DND-41 (cell line): ENCODE measurements at places on chromosomes 3 and 15.
A peak's percentile ranks its signal among the peaks of the same experiment; 100 is the strongest.

- no peak for DNase-seq
Measured at GRCh38 chr3:46356276-46356675, 2.4 kb downstream of the CCR2 start.

DNA sequence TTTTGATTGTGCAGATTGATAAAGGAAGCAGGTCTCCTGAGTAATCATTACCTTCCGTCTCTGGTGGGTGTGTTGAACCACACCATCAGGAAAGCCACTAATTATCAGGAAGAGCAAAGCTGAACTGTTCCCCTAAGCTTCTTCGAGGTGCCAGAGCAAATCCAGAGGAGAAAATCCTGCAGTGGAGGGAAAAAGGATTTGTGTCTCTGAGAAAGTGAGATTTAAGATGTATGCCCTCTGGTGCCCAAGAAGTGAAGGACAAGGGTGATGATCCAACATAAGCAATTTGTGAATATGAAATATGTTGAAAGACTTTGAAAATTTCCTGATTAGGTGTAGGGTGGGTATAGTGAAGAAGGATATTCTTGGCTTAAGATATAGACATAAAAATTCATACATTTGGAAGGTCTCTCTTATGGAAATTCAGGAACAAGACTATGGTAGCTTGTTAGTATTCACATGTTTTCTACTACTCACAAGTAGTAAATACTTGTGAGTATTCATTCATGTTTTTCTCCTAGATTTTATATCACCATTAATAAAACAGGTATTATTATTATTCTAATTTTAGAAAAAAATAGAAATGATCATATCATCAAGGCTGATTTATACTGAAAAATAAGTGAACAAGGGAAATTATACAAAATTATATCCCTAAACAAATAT lies 34.8 kb downstream of the COMMD2 start:
- DNase-seq: peak; percentile 38

- DNase-seq: no peak
Measured at GRCh38 chr3:190009614-190010013, 111.1 kb downstream of the P3H2 start.

- DNase-seq: no peak
Measured at GRCh38 chr3:101926594-101927105, 77.3 kb downstream of the NFKBIZ start.

- no peak for DNase-seq
Measured at GRCh38 chr15:39299486-39300267, 281.2 kb upstream of the THBS1 start.

- DNase-seq: no peak
Measured at GRCh38 chr3:174376346-174376745, 482.8 kb upstream of the NAALADL2 start.

- DNase-seq: no peak
Measured at GRCh38 chr3:86774082-86774691, 216.8 kb downstream of the VGLL3 start.

DNA sequence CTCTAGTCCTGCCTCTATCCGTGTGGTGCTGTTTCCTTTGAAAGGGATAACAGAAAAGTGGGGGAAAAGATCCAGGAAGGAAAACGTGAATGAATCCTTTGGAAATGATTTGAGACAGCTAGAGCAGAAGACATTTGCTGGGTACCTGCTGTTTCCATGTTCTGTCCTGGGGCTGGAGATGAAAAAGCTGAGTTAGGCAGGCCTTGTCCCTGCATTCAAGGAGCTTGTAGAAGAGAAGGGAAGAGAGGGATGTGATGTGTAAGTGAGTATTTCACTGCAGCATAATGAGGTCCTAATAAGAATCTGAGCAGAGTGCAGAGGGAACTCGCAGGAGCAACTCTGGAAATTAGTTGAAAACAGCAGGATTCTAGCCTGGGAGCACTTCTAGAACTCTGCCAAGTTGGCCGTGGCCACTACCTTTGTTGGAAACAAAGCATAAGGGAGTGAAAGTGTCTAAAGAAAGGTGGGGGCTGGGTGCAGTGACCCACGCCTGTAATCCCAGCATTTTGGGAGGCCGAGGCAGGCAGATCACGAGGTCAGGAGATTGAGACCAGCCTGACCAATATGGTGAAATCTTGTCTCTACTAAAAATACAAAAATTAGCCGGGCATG lies 13.8 kb upstream of the SEMA4B start:
- DNase-seq: no peak

DNA sequence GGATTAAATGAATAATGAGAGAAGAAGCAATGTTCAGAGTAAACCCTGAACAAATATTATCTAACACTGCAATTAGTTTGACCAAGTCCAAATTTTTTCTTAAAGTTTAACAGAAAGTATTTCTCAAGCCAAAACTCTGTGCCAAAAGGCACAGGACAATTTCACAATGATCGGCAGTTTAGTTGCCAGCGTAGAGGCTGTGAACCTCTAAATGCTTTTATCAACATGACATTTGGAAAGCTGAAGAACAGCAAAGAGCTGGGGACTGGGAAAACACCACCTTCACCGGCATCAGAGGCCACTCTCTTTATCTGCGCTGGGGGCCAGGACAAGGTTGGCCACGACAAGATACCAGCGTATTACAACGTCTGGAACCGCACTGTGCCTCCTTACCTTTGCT lies 125.6 kb downstream of the ADAMTS17 start:
- DNase-seq: no peak

DNA sequence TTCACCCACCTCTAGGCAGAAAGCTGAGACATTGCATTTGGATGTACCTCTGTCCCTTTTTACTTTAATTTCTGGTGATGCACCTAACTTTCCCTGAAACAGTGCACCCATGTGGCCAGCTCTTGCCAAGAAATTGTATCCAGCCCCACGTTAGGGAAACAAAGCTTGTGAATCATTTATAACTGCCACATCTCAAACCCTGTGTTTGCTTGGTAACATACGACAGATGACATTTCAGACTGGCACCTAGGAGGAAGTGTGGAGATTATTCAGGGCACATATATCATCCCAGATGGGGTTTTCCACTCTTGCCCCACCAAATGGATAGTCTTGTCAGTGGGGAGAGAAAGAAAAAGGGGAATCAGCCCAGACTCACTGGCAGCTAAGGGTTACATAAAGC lies 2.1 kb downstream of the CYB561D2 start:
- DNase-seq: no peak

GRCh38 chr3:161264852-161265251 lies 43.7 kb downstream of the NMD3 start:
- DNase-seq: no peak

GRCh38 chr3:27293939-27294338 lies 75.2 kb downstream of the NEK10 start:
- no peak for DNase-seq

- no peak for DNase-seq
Measured at GRCh38 chr15:56969265-56969895, 50.9 kb downstream of the TCF12 start.

DNA sequence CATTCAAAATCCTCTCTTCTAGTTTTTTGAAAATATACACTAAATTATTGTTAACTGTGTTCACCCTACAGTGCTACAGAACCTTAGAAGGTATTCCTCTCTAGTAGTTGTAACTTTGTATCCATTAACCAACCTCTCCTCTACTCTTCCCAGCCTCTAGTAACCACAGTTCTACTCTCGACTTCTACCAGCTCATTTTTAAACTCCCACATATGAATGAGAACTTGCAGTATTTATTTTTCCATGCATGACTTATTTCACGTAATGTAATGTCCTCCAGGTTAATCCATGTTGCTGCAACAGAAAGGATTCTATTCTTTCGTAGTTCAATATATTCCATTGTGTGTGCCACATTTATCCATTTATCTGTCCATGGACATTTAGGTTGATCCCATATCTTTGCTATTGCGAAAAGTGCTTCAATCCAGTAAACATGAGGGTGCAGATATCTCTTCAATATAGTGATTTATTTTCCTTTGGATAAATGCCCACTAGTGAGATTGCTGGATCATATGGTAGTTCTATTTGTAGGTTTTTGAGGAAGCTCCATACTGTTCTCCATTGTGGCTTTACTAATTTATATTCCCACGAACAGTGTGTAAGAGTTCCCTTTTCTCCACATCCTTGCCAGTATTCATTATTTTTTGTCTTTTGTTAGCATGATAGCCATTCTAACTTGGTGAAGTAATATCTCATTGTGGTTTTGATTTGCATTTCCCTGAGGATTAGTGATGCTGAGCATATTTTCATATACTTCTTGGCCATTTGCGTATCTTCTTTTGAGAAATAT lies 113.7 kb upstream of the SMAD3 start:
- no peak for DNase-seq

DNA sequence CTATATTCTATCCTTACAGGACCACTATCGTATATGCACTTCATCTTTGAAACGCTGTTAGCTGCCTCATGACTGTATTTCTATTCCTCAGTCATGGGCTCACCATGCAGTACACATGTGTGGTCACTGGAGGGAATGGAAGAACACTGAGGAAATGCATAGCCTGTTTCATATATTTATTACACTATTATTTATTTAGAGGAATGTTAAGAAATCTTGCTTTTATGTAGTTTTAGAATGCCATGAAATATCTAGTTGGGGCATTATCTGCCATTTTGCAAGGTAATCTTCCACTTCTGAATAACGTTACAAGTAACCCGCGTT lies 155.7 kb downstream of the IGF1R start:
- no peak for DNase-seq

DNA sequence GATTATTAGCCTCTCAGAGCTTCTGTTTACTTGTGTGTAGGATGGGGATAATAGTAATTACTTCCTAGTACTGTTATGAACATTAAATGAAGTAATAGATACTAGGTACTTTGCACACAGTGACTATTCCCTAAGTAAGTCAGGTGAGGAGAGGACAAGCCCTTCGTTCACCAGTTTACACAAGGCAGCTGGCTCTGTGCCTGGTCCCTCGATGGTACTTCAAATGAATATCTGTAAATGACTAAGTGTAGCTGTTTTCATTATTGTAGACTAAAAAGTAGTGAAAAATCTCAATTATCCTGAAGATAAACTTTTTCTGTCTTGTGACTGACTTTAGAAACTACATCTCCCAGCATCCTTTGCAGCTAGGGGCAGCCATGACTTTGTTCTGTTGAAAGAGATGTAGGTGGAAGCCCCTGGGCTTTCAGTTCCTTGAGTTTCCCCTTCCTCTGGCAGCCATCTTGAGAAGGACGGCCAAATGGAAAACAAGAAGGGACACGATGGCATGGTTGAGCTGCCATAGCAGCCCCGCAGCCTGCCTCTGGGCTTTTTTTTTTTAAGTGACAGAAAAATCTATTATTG lies 11.7 kb upstream of the WNT7A start:
- DNase-seq: peak; percentile 33

GRCh38 chr15:71688509-71689094 lies 121.8 kb upstream of the NR2E3 start:
- DNase-seq: no peak

DNA sequence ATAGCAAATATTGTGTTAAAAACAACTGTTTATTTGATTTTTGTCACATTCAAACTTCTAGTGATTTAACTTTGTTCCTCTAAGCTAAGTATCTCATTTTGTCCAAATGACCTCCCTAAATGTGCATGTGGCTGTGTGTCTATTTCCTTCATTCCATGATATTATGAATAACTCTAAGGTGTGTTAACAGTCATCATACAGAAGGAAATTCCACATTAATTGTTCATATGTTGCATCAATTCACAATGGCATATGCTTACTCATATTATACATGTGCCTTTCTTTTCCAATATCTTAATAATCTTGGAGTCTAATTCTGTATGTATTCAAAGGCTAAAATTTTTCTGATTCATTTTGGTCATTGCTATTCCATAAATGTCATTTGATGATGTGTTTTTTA lies 186.4 kb downstream of the WDR72 start:
- DNase-seq: no peak

DNA sequence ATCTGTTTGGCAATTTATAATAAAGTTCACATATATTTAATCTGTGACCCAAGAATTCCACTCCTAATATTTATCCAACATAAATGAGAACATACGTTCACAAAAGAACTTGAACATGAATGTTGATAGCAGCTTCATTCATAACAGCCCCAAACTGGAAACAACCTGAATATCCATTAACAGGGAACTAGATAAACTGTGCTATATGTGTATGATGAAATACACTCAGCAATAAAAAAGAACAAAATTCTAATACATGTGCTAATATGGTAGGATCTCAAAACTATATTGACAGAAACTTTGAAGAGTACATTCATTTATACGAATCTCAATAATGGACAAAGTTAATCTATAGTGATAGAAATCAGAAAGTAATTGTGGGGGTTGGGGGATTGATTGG lies 5.1 kb upstream of the BHLHE40 start:
- DNase-seq: no peak

- DNase-seq: no peak
Measured at GRCh38 chr15:61853195-61853594, 207.1 kb downstream of the VPS13C start.

- DNase-seq: no peak
Measured at GRCh38 chr3:150739877-150740645, 22.9 kb downstream of the SIAH2 start.

GRCh38 chr15:98292442-98293240 lies 332.1 kb downstream of the ARRDC4 start:
- DNase-seq: peak; percentile 38

GRCh38 chr3:94811836-94812235 lies 749.0 kb downstream of the NSUN3 start:
- DNase-seq: no peak

DNA sequence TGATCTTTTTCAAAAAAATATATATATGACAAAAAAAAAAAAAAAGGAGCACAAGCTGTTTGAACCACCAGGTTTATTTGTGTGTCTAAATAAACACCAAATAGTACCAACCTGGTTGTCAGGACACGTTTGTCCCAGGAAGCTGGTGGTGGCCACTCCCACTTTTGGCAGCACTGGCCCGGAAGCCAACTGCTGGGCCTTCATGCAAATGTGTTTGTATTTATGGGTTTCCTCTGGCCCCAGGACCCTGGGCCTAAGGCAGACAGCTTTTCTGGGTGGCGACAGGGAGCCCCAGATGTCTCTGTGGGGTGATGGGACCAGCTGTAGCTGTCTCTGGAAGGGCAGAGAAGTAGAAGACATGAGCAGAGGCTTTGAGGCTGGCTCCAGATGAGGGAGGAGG lies 31.6 kb downstream of the PRKCD start:
- no peak for DNase-seq

- no peak for DNase-seq
Measured at GRCh38 chr3:140636406-140637138, 41.3 kb upstream of the TRIM42 start.

GRCh38 chr3:115062412-115062956 lies 84.6 kb downstream of the ZBTB20 start:
- no peak for DNase-seq

GRCh38 chr3:16842272-16843270 lies 42.2 kb upstream of the PLCL2 start:
- DNase-seq: peak; percentile 25

DNA sequence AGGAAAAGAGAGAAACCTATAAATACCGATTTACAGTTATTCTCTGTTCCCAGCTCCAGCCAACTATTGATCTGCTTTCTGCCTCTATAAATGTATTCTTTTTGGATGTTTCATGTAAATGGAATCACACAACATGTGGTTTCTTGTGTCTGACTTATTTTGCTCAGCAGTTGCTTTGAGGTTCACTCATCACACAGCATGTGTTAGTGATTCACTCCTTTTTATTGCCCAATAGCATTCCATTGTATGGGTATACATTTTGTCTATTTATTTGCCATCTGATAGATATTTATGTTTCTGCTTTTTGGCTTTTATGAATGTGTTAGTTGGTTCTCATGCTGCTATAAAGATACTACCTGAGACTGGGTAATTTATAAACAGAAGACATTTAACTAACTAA lies 23.6 kb downstream of the CCR1 start:
- no peak for DNase-seq

- DNase-seq: no peak
Measured at GRCh38 chr3:159513444-159513843, 475.2 kb upstream of the IL12A start.

GRCh38 chr3:193605876-193606275 lies 12.9 kb downstream of the OPA1 start:
- DNase-seq: peak; percentile 64
